ENCODE measurements at places on chromosomes 3 and 15.

DNA sequence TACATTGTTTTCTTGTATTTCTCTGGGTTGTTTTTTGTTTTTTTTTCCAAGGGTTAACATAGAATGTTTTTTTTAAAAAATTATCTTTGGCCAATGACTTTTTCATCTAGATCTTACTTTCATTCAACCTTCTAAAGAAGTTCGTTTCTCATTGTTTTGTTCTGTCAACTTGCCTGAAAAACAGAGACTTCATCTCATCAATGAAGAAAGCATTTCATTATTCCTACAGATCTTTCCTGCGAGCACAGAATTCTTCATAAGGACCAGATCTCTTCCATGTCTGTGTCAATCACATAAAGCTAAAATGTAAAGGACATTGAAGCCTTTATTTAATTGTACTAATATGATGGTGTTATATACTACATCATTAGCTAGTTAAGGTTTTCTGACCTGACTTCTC lies 9.7 kb upstream of the EIF3J start:
- DNase-seq = no peak

GRCh38 chr3:123610331-123610730 lies 25.5 kb upstream of the HACD2 start:
- no peak for DNase-seq

DNA sequence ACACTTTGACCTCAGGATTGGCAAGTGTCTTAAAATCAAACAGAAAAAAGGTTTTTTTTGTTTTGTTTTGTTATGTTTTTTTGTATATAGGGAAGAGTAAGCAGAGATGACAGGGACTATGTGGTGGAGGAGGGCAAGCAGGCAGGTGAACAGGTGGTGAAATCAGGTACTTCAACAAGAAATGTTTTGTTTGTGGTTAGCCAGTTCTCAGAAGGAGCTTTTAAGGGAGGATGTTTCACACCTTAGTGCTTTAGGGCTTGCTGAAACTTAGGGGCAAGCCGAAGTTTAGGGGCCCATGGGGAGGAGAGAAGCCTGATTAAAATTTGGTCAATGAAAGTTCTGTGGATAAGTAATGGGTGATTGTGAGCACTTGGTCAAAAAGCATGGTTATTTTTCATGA lies 370.7 kb upstream of the SLCO3A1 start:
- no peak for DNase-seq

DNA sequence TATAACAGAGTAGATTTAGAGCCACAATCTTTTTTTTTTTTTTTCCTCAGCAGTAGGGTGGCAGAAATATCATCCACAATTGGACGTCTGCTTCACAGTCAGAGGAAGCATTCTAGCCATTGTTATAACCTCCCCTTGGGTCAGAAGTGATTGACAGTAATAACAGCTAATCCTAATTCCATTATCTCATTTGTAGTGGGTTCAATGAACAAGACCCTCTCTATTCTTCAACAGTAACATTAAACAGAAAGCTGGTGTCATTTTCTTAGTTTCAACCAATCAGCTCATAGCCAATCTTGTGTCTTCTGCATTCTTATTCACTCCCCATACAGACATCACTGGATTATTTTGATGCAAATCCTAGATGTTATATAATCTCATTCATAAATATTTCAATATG lies 44.6 kb downstream of the QTRT2 start:
- no peak for DNase-seq

GRCh38 chr3:142027300-142027699 lies 122.0 kb downstream of the TFDP2 start:
- no peak for DNase-seq

DNA sequence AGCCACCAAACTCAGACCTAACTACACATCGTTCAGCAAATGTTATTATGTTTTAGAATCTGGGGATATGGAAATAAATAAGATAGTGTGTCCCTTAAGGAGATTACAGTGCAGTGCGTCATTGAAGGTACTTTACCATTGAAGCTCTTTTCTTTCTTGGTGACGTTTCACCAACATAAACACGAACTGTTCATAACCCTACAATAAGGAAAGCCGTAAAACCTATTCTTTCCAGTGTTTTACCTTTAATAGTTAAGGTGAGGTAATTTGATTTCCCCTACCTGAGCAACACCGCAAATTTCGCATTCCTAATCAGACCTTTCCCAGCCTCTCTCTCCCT lies 826 bp downstream of the CCDC66 start:
- no peak for DNase-seq

GRCh38 chr3:124246376-124246775 lies 254.5 kb upstream of the ROPN1 start:
- DNase-seq = no peak

- no peak for DNase-seq
Observed at GRCh38 chr3:86563400-86563970, 427.5 kb downstream of the VGLL3 start.

DNA sequence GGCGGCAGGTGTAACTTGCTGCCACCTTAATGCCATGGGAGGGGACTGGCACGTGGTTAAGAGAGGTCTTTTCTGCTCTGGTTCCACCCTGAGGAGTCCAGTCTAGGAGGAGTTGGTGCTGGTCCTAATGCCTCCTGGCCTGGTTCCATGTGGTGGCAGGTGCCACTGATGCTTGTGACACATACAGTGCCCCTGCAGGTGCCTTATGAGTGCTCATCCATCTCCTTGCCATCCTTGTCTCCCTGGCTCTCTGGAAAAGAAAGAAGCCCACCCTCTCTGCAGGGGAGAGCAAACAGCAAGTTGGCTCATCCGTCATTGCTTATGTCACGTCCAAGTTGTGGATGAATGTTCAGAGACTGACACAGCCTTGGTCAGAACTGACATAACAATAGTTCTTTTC lies 175.8 kb upstream of the DPH6 start:
- no peak for DNase-seq

DNA sequence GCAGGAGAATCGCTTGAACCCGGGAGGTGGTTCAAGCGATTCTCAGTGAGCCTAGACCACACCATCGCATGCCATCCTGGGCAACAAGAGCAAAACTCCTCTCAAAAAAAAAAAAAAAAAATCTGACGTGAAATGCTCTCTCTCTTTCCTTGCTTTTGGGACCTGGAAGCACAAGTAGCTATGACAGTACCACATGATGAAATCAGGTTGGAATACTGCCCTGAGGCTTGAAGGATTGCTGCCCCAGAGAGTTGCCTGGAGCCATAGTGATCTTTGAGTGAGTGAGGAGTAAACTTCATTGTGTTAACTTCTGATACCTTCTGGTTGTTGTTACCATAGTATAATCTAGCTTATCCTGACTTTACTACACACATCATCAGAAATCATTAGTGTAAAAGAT lies 23.3 kb downstream of the AKAP13 start:
- DNase-seq = no peak

DNA sequence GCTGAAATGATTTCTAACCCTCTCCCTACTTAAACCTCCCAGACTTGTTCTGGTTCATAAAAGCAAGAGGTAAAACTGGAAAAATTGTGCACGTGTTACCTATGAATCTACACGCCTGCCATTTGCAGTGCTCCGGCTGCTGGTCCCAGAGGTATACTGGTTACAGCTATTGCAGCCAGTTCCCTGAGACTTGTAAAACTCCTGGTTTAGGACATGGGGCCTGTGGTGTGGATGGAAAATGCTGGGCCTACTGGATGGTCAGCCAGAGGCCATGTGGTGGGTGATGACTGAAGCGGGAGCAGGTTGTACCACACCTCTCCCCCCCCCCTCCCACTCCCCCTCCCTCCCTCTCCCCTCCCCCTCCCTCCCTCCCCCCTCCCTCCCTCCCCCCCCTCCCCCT lies 45.0 kb downstream of the SENP2 start:
- DNase-seq = no peak

All from iPS-NIHi11 (cell line).